Epithelial cell of alveolus of lung (primary cell): ENCODE measurements at places on chromosomes 11 and 22. TPM values are rescaled to one million over a fixed set of nuclear protein-coding genes. Genes with fewer than 3 reads are reported as not detected.

Gene CKAP5
- total RNA-seq, result 37.5 and 50.0 TPM in 2 replicates

Gene DNAJB7
- not detected in 2 replicates for total RNA-seq

Gene GAL3ST1
- not detected in 2 replicates for total RNA-seq

Gene ADM
- total RNA-seq, result 99.0 and 131 TPM in 2 replicates

Gene TTC36
- 1.2 TPM in 1 of 2 replicates, not detected in the other for total RNA-seq

Gene MS4A14
- total RNA-seq, result not detected in 2 replicates

Gene MRPL16
- total RNA-seq, result 57.1 and 71.9 TPM in 2 replicates

Gene PGM2L1
- 3.5 and 7.2 TPM in 2 replicates for total RNA-seq

Gene IGLL1
- total RNA-seq, result not detected in 2 replicates
